Adrenal gland (tissue), 19 donors: ENCODE measurements at places on chromosomes 13 and 19. TPM values are rescaled to one million over a fixed set of nuclear protein-coding genes. Genes with fewer than 3 reads are reported as not detected.
A peak's percentile ranks its signal among the peaks of the same experiment; 100 is the strongest.

The C19orf67 gene
- not detected for total RNA-seq

GRCh38 chr19:48926909-48927308 is 6.6 kb upstream of the DHDH start:
- peak; percentile 88 for DNase-seq
- H3K4me3 ChIP-seq: no peak overlapping the region
- no peaks in the 10 kb centered on the region for H3K4me1 ChIP-seq
- H3K27ac ChIP-seq: peak overlapping the region; percentile 28
- no peaks in the 10 kb centered on the region for H3K27me3 ChIP-seq

The NLRP4 gene
- not detected for total RNA-seq

GRCh38 chr19:29527500-29528328 is 1.9 kb downstream of the VSTM2B start:
- no peak overlapping the region for H3K27ac ChIP-seq
- no peak overlapping the region for H3K4me3 ChIP-seq
- H3K27me3 ChIP-seq: peaks cover 78% of the 10 kb centered on the region
- no peaks in the 10 kb centered on the region for H3K36me3 ChIP-seq
- H3K4me1 ChIP-seq: no peaks in the 10 kb centered on the region

DNA sequence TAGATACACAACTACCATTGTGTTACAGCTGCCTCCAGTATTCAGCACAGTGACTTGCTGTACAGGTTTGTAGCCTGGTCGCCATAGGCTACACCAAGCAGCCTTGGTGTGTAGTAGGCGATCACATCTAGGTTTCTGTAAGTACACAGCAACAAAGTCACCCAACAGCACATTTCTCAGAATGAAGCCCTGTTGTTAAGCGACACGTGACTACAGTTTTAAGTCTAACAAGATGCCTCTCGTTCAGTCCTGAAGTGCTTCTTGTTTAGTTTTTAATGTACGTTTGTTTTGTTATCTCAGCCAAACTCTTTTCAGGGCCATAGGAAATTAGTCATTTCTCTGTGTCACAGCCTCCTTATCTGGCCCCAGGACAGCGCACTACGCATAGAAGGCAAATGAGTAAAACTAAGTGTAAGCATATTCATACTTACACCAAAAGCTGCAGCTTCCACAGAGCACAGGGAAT is 50.0 kb upstream of the GPR183 start:
- H3K36me3 ChIP-seq: no peaks in the 10 kb centered on the region
- peak overlapping the region; percentile 89 for H3K27ac ChIP-seq
- no peaks in the 10 kb centered on the region for H3K27me3 ChIP-seq
- H3K4me1 ChIP-seq: peaks cover 40% of the 10 kb centered on the region

The KRTDAP gene
- not detected for total RNA-seq

DNA sequence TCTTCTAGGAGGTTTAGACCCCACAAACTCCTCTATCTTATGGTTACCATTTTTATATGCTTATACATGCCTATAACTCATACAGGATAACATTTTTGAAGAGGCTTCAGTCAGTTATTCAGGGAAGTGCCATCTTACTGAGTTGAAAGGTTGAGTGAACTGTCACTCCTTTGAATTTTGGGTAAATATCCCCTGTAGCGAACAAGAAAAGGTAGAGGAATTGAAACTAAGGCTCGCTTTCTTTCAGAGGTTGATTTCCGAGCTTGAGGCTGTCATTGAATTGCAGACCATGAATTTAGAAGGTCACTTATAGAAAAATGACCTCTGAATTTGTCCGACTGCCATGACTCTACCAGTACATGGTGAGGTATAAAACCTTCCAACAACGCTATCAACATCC is 35.1 kb downstream of the MICU2 start:
- no peaks in the 10 kb centered on the region for H3K27me3 ChIP-seq
- no peak for DNase-seq
- H3K36me3 ChIP-seq: no peaks in the 10 kb centered on the region
- H3K27ac ChIP-seq: no peak overlapping the region
- no peaks in the 10 kb centered on the region for H3K4me1 ChIP-seq
- H3K4me3 ChIP-seq: no peak overlapping the region

GRCh38 chr19:277131-277530 is 14.1 kb downstream of the PLPP2 start:
- no peak overlapping the region for H3K4me3 ChIP-seq
- no peaks in the 10 kb centered on the region for H3K36me3 ChIP-seq
- no peaks in the 10 kb centered on the region for H3K4me1 ChIP-seq

DNA sequence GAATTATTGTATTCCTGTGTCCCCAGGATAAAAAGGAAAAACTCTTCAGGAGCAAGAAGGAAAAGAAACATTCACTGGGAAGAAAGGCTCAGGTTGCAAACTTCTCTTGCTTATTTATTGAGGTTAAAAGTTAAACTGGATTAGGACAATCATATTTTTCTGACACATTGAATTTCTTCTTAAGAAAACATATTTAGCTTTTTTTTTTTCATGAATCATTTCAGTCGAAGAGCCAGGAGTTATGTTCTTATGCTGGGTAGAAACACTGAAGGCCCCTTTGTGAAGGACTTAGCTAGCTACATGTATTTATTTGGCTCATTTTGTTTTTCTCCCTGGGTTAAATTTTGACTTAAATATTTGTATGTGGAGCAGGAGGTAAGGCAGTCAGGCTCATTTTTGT is 434.0 kb downstream of the KLF5 start:
- H3K27me3 ChIP-seq: no peaks in the 10 kb centered on the region
- no peak overlapping the region for H3K4me3 ChIP-seq
- no peaks in the 10 kb centered on the region for H3K4me1 ChIP-seq
- H3K27ac ChIP-seq: no peak overlapping the region
- no peaks in the 10 kb centered on the region for H3K36me3 ChIP-seq

The CACNG7 gene
- not detected for total RNA-seq

DNA sequence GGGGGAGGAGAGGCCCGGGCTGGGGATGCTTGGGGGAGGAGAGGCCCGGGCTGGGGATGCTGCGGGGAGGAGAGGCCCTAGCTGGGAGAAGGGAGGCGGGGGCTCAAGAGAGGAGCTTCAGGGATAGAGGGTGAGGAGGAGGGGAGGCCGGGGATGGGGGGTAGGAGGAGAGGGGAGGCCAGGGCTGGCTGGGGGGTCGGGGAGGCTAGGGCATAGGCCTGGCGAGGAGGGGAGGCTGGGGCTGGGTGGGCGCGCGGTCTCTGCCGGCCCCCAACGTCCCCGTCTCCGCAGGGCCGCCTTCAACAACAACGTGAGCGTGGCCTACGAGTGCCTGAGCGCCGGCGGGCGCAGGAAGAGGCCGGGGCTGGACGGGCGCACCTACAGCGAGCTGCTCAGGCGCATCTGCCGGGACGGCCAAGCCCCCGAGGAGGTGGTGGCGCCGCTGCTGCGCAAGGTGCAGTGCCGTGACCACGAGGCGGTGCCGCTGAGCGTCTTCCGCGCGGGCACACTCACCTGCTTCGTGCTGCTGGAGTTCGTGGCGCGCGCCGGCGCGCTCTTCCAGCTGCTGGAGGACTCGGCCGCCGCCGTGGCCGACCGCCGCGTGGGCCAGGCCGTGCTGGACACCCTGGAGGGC is 11.4 kb downstream of the TPGS1 start:
- no peaks in the 10 kb centered on the region for H3K36me3 ChIP-seq
- H3K4me1 ChIP-seq: no peaks in the 10 kb centered on the region
- no peak overlapping the region for H3K4me3 ChIP-seq
- H3K27me3 ChIP-seq: no peaks in the 10 kb centered on the region
- H3K27ac ChIP-seq: no peak overlapping the region

GRCh38 chr13:32728327-32728726 is 142.1 kb downstream of the PDS5B start:
- H3K4me1 ChIP-seq: peaks cover 19% of the 10 kb centered on the region
- DNase-seq: no peak
- no peaks in the 10 kb centered on the region for H3K36me3 ChIP-seq
- no peaks in the 10 kb centered on the region for H3K27me3 ChIP-seq

- no peak overlapping the region for H3K4me3 ChIP-seq
- DNase-seq: no peak
- no peak overlapping the region for H3K27ac ChIP-seq
- H3K27me3 ChIP-seq: no peaks in the 10 kb centered on the region
- peaks cover 20% of the 10 kb centered on the region for H3K4me1 ChIP-seq
Measured at GRCh38 chr19:14563590-14563926, 8.3 kb downstream of the NDUFB7 start.

The GFY gene
- total RNA-seq: not detected

The IL17D gene
- 2.0 TPM for total RNA-seq

DNA sequence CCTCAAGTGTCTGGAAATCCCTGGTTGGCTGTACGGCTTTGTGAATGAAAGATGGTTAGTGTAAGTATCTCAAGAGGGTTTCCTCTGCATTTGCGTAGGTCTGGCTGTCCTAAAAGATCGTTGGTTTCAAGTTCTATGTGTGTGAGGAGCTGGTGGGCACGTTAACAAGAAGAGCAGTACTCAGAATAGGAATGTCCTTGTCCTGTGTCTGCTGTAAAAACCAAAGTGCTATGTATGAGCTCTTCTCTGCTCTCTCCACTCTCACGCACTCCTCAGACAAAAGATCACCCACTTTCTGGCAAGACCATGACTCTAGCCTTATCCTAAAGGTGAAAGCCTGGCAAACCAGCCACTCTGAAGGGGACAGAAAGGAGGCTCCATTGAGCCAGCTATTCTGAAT is 39.1 kb downstream of the USP12 start:
- H3K27ac ChIP-seq: no peak overlapping the region
- no peaks in the 10 kb centered on the region for H3K27me3 ChIP-seq
- H3K4me1 ChIP-seq: no peaks in the 10 kb centered on the region
- H3K36me3 ChIP-seq: no peaks in the 10 kb centered on the region

The RNF113B gene
- not detected for total RNA-seq

GRCh38 chr13:34420702-34421346 is 521.2 kb upstream of the NBEA start:
- no peak for DNase-seq
- H3K36me3 ChIP-seq: no peaks in the 10 kb centered on the region
- no peaks in the 10 kb centered on the region for H3K27me3 ChIP-seq
- H3K27ac ChIP-seq: no peak overlapping the region

- no peaks in the 10 kb centered on the region for H3K36me3 ChIP-seq
- H3K4me3 ChIP-seq: no peak overlapping the region
- no peak for DNase-seq
- H3K27me3 ChIP-seq: no peaks in the 10 kb centered on the region
Measured at GRCh38 chr13:53545340-53545941, 516.8 kb downstream of the OLFM4 start.

The OR7G3 gene
- not detected for total RNA-seq

The ZNF700 gene
- 6.5 TPM for total RNA-seq

DNA sequence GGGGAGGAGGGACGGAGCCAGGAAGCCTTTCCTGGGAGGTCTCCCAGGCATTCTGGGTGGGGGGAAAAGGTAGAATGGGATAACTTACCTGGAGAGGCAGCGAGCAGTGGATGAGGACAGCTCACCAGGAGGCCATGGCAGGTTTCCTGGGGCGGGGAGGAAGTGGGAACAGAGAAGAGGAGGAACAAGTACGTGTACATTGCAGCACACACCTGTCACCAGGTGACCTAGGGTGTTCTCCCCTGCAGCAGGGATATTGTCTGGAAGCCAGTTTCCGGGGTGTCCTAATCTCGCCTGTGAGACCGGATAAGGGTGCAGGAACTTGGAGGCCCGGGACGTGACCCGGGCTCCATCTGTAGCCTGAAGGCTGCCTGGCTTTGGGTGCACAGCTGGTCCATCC is at the start of gene FUT3:
Gene FUT3, minus strand, starts transcription at position 148 of the 400 bp plus-strand sequence.
- H3K36me3 ChIP-seq: no peaks in the 10 kb centered on the region
- no peak for DNase-seq
- no peaks in the 10 kb centered on the region for H3K27me3 ChIP-seq
- no peaks in the 10 kb centered on the region for H3K4me1 ChIP-seq
- H3K4me3 ChIP-seq: no peak within 1 kb of the TSS
- no peak within 1 kb of the TSS for H3K27ac ChIP-seq

- DNase-seq: peak; percentile 13
- H3K27me3 ChIP-seq: no peaks in the 10 kb centered on the region
- peaks cover 48% of the 10 kb centered on the region for H3K4me1 ChIP-seq
- H3K36me3 ChIP-seq: no peaks in the 10 kb centered on the region
- no peak overlapping the region for H3K4me3 ChIP-seq
Measured at GRCh38 chr19:33387351-33388230, 14.1 kb downstream of the CEBPG start.

DNA sequence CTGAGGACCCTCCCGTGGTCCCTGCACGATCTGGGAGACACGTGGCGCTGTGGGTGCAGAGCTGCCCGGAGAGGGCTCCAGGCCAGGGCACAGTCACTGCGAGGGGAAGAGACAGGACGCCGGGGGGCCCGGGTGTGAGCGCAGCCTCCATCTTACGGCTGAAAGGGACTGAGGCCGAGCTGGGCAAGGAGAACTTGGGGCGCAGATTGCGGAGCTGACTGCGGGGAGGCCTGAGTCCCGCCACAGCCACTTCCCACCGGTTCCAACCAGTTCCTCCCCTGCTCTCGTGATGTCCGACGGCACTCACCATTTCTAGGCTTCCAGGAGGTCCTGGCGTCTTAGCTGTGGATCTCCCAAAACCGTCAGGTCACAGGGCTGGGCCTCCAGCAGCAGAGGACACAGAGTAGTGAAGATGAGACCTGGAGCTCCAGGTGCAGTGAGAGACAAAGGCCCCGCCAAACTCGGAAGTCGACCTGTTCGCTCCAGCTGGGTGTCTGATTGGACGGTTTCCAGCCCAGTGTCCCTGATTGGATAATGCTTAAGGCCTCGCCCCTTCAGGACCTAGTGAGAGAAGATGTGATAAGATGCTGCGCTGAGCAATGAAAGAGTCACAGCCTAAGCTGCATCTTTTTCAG is 4.8 kb upstream of the ZNF253 start:
- H3K36me3 ChIP-seq: no peaks in the 10 kb centered on the region
- no peak overlapping the region for H3K27ac ChIP-seq
- H3K4me1 ChIP-seq: no peaks in the 10 kb centered on the region
- H3K27me3 ChIP-seq: no peaks in the 10 kb centered on the region
- no peak overlapping the region for H3K4me3 ChIP-seq

The KLHL1 gene
- total RNA-seq: not detected

DNA sequence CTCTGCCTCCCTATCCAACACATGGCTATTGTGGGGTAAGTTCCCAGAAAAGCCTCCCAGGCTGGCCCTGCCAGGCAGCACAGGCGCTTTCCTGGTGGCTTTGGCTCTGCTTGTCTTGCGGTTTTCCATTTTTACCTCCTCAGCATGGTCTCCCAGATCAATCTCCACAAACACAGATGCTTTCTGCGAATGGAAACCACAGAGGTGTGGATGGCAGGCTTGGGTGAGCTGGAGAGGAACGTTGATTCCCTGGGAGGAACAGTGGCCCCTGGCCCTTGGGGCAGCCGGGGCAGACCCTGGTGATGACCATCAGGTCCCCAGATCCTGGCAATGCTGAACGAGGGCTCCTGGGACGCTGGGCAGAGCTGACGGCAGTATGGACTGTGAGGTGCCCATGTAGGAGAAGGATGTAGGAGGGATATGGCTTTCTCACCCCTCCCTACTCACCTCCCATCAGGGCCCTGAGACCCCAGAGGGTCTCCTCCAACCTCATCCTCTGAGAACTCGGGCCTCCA is 6.6 kb downstream of the C13orf46 start:
- H3K27ac ChIP-seq: no peak overlapping the region
- H3K27me3 ChIP-seq: no peaks in the 10 kb centered on the region
- no peaks in the 10 kb centered on the region for H3K36me3 ChIP-seq
- H3K4me3 ChIP-seq: no peak overlapping the region
- no peak for DNase-seq
- no peaks in the 10 kb centered on the region for H3K4me1 ChIP-seq
